ENCODE measurements at places on chromosomes 2 and 18.

- DNase-seq = no peak
Observed at GRCh38 chr2:16404551-16405300, 260.9 kb downstream of the CYRIA start.

GRCh38 chr2:157691131-157691530 lies 62.5 kb upstream of the ACVR1C start:
- no peak for DNase-seq

DNA sequence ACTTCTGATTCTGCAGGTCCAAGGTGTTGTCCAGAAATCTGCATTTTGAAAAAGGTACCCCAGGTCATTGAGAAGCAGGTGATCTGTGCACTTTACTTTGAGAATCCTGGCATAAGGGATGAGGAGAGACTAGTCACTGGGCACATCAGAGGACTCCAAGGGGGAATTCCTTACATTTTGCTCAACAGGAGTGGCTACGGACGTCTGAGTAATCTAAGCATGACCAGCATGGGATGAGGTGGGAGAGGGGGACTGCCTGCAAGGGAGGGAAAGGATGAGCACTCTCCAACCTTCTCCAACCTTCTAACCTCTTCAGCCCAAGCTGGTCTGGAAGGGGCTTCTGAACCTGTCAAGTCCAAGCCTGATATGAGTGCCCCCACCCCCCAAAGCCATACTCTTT lies 55.5 kb downstream of the MARCHF4 start:
- no peak for DNase-seq

DNA sequence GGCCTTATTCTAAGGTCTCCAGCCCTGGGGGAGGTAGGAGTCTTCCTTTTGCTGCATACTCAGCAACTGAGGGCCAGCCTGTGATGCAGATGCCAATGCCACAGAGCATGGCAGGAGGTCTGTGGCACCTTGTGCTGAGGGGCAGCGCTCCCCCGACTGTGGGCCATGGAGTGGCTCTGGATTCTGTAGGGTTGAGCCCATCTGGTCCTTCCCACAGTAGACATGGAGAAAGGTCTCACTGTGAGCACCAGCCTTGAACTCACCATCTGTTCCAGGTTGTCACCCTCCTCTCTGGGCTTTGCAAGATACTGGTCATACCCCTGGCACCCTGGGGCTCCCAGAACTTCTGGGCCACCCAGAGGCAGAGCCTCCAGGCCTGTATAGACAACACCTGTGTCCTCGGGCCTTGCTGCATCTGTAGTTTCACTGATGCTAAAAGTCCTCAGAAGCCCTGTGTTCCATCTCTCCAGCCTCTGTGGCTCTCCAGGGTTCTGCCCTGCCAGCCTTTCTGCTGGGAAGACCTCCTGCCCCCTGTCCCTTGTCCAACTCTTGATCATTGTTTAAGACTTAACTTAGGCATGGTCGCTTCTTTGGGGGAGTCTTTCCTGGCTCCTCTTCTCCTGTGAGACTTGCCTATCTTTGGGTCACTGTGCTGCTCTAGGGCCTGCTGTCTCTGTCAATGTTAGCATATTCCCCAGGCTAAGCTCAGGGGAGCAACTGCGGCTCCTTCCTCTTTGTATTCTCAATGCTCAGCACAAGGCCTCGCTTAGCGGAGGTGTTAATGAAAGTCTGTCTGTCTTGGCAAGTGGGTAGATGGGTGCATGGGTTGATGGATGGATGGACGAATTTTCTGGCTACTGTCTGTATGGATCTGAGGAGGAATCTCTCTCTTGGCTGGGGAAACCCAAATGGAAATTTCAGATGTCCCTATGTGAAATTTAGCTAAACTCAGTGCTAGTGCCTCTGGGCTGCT lies 160.9 kb downstream of the DYSF start:
- DNase-seq = no peak

DNA sequence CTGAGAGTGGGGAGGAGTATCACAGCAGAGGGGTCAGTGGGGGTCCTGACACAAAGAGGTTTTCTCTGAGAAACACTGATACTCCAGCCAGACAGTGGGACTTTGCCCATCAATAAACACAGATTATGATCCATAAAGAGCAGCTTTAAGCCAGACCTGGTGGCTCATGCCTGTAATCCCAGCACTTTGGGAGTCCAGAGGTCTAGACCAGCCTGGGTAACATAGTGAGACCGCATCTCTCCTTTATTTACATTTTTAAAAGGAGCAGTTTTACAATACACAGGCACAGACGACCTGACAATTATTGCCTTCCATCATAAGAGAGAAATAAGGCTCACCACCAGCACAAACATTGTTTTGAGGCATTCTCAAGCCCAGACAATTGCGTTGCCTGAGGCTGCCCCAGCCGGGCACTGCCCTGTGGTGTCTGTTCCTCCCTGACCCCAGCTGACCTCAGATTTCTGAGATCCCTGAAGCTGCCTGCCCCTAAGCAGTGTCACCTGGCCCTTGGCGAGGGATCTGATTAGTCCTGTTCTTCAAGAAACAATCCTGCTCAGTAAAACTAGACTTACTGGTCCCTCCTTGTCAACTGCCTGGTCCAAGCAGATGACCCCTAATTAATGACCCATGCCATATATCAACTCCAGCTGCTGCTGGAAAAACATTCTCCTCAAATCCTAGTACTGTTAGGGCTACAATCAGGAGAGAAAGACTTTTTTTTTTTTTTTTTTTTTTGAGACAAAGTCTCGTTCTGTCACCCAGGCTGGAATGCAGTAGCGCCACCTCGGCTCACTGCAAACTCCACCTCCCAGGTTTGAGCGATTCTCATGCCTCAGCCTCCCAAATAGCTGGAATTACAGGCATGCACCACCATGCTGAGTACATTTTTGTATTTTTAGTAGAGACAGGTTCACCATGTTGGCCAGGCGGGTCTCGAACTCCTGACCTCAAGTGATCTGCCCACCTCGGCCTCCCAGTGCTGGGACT lies 59.4 kb upstream of the SOS1 start:
- no peak for DNase-seq

GRCh38 chr2:74137651-74138599 lies 9.8 kb downstream of the BOLA3 start:
- DNase-seq = no peak

DNA sequence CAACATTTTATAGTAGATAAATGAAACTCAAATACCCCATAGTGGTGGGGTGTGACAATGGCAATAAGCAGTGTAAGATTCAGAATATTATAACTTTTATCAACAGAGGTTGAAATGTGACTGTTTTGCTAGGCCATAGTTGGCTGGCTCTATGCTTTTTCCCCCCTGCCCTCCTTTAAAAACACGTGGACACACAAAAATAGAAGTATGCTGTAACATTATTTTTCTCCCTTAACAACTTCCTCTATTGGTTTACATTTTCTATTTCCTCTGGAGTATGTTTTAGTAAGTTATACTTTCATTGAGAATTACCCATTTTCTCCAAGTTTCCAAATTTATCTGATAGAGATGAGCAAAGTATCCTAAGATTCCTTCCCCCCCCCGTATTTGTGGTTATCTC lies 31.1 kb downstream of the NDUFAF7 start:
- DNase-seq = no peak

DNA sequence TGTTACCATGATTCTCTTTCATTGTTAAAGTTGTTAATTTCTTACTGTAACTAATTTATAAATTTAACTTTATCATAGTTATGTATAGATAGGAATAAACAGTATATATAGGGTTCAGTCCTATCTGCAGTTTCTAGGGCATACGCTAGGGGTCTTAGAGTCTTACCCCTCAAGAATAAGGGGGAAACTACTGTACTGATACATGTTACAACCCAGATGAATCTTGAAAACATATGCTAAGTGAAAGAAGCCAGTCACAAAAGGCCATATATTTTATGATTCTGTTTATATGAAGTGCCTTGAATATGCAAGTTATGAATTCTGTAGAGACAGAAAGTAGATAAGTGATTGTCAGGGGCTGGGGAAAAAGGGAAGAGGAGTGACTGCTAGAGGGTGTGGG lies 52.4 kb downstream of the RTN4 start:
- no peak for DNase-seq

DNA sequence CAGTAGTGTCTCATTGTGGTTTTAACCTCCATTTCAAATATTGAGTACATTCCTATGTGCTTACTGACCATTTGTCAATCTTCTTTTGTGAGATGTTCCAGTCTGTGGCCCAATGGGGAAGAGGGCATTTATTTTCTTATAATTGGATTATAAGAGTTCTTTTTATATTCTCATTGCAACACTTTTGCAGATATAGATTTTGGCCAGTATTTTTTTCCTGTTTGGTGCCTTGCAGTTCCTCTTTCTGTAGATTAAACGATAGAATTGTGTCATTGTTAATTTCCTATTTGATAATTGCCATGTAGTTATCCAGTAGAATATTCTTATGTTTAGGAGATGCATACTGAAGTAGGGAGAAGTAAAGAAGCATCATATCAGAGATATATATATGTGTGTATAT lies 56.4 kb upstream of the CYTIP start:
- no peak for DNase-seq

DNA sequence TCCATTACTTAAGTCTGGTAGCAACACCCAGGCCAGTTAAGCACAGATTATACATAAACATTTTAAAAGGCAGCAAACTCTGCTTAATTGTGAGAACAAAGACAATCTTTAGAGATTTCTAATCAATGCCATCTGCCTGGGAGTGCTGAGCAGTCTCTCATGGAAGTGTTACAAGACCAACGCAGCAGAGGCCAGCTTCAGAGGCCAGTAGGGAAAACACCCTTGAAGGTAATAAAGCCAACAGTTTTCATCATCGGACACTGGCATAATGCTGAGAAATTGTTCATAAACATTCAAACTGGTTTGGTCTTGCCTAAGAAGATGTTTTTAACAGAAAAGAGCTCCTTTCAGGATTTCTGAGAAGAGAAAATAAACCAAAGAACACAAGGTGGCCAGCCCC lies 35.0 kb downstream of the EPB41L3 start:
- DNase-seq = no peak

GRCh38 chr18:3722649-3723433 lies 272.9 kb downstream of the TGIF1 start:
- no peak for DNase-seq

- no peak for DNase-seq
Observed at GRCh38 chr2:170340693-170341068, 162.7 kb downstream of the MYO3B start.

DNA sequence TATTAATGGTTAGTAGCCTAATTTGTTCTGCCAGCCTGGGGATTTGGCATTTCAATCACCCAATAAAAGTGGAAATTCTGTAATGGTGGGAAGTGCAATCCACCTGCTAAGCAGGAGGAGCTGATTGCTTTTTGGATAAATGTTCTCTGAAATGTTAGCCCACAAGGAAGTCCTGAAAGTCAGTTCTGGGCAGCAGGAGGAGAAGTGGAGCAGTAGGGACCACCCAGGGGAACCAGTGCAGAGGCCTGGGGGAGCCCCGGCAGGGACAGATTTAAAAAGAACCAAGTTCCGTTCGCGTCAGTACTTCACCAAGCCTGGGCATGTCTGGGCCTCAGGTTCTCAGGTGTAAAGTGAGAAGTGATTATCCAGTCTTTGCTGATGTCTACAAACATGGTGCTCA lies 248.5 kb upstream of the RAB6C start:
- no peak for DNase-seq

DNA sequence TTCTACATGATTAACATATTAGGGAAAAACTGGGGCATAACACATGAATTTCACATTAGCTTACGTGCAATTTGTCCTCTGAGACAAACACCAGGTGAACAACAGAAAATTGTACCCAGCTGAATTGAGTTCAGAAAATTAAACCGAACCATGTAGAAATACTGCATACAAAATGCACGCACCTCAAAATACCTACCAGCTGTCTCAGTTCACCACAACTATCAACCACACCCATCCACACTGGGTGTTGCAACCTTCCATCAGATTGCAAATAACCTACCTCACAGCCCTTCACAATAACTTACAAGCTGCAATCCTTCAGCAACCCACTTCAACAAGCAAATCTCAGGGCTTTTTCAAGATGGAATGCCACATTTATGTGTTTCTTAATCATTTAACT lies 55.9 kb downstream of the UNC50 start:
- no peak for DNase-seq

All from effector memory CD4-positive, alpha-beta T cell (primary cell).